ENCODE measurements at places on chromosomes 2 and 18. TPM values are rescaled to one million over a fixed set of nuclear protein-coding genes. Genes with fewer than 3 reads are reported as not detected.

DNA sequence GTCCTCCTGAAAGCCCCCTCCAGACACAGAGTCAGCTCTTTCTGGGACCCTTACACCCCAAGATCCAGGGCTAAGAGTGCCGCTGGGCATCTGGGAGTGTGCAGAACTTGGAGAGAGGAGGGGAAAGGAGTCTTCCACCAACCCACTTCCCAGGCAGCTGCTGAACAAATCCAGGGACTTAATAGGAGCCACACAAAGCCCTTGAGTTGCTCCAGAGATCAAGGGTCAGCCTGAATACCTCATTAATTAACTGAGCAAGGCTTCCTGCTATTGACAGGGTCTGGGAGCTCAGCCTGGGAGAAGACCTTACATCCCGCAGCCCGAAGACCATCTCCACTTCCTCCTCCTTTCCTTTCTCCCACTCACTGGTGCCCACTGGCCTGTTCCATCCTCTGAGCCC lies 108.3 kb downstream of the CELF4 start:
- no peak for DNase-seq

The SNTG2 gene
- 4.4 TPM for total RNA-seq

- DNase-seq: no peak
Observed at GRCh38 chr2:169397697-169398096, 35.4 kb upstream of the LRP2 start.

DNA sequence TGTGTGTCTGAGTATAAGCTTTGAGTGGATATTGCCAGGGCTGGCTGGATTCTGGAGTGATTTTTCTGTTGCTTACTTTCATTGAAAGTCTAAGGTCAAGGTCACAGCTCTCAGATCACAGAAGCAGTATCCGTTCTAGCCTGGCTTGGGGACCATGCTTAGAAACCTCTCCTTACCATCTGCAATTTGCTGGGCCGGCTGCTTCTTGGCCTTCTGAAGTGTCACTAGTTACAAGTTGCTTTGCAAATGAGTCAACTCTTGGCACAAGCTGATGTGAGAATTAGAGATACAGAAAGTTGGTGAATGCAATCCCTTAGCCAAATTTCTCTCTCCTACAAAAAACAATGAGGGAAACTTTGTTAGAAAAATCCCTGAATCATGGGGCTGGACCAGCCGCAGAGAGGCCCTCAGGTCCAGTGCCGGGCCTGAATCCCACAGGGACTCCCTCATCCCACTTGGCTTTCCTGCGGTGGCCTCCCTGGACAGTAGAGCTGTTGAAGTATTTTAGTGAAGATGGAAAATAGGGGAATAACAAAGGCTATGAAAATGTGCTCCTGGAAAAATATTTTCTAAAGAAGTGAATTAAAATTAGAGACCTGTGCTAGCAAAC lies 92.7 kb upstream of the CNGA3 start:
- no peak for DNase-seq

The ITGA4 gene
- 18.1 TPM for total RNA-seq
